Fibroblast of mammary gland (primary cell): ENCODE measurements at places on chromosomes 4 and X.

DNA sequence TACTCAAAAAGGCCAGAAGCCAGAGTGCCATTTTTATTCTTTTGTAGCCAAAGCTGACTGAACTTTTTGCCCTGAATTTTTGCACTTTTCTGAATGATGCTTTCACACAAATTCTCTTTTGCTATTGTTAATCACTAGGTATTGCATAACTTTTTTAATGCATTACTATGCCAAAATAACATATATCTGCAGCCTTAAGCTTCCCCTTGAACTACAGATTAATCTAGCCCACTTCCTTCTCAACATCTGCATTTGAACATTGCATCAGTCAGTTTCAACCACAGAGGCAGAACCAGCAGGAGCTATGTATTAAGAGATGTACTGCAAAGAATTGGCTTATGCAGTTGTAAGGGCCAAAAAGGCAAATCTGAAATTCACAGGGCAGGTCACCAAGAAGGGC lies 197.6 kb upstream of the GYPA start:
- DNase-seq, result no peak

- DNase-seq, result peak; percentile 73
Observed at GRCh38 chr4:57425610-57426009, 315.4 kb upstream of the IGFBP7 start.

- no peak for DNase-seq
Observed at GRCh38 chrX:132843363-132843762, 115.1 kb downstream of the HS6ST2 start.

DNA sequence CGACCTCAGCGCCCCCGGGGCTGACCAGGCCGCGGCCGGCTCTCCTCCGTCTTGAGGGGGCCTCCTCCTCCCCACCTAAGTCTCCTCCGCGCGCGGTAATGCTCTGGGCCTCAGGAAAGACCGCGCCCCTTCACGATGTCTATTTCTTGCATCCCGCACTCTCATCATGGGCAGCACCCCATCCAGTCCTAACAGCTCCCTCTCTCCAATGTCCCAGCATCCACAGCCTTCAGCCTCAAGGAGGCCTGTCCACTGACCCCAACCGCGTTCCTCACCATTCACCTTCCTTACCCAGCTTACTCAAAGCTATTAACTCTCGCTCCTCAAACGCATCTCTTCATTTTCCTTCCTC lies 77.5 kb downstream of the MAGED4 start:
- no peak for DNase-seq

DNA sequence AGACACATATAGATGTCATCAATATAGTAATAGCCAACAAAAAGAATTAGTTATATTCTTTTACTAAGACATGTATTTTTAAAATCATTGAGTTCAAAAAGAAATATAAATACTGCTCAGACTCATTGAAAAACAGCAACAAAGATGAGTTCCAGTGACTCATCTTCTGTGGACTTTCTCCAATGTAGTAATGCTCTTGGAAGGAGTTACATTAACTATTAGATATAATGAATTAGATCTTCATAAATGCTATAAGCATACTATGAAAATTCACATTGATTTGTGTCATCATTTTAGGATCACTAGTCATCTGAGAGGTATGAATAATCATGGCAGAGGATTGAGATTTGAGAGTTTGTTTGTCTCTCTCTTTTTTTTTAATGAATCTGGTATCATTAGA lies 547.8 kb upstream of the PCDH7 start:
- DNase-seq, result peak; percentile 20

- no peak for DNase-seq
Observed at GRCh38 chr4:150005537-150005936, 72.7 kb upstream of the DCLK2 start.

- DNase-seq, result peak; percentile 30
Observed at GRCh38 chrX:39953879-39954278, 143.9 kb downstream of the BCOR start.

DNA sequence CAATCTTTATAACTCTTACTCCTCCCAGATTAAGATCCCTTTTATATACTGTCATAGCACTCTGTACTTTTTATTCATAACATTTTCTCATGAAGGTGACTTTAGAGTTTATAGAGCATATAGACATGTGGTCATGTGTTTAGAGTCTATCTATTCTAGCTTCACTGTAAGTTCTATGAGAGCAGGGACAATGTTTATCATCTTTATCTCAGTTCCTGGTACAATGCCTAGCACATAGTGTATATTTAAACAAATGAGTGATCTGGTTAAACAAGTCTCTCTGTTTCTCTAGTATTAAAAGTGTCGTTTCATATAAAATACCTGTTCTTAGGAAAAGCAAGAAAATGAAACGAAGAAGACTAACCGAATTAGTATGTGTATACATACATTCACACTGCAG lies 3.2 kb downstream of the CXCL6 start:
- DNase-seq, result no peak

DNA sequence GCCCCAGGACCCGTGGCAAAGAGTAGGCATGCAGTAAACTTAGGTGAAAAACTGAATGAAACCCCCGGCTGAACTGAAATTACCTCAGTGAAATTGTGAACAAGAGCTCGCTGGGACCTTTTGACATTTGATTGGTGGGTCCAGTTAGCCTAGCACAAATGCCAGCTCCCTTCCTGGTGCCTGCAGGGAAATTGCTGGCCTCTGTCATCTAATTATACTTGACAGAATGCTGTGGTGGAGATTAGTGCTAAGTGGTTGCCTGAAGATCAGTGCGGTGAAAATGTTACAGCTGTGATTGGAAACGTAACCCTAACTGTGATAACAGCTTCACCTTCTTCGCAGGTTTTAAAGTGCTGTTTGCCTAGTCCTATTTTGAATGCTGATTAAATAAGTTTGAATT lies 43.0 kb downstream of the ADD1 start:
- no peak for DNase-seq

GRCh38 chr4:73335679-73336078 lies 68.4 kb upstream of the ALB start:
- DNase-seq, result no peak

GRCh38 chr4:11471618-11472017 lies 42.9 kb upstream of the HS3ST1 start:
- DNase-seq, result no peak

DNA sequence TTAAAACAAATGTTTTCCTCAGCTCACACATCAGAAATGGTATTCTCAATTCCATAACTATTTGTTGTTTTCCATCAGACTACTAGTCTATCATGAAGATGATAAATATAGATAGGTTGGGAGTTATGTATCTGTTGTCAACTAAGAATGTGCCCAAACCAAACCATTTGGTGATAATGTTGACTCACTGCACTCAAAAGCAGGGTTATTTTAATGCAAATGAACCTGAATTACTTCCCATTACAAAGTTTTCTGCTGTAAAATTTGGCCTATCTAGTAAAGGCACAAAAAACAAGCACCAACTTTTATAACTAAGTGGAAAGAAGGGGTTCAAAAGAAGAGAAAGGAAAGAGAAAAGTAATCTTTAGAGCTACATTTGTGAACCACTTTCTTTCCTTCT lies 93.5 kb downstream of the TBCK start:
- no peak for DNase-seq

- no peak for DNase-seq
Observed at GRCh38 chrX:104618106-104618895, 52.3 kb downstream of the IL1RAPL2 start.

DNA sequence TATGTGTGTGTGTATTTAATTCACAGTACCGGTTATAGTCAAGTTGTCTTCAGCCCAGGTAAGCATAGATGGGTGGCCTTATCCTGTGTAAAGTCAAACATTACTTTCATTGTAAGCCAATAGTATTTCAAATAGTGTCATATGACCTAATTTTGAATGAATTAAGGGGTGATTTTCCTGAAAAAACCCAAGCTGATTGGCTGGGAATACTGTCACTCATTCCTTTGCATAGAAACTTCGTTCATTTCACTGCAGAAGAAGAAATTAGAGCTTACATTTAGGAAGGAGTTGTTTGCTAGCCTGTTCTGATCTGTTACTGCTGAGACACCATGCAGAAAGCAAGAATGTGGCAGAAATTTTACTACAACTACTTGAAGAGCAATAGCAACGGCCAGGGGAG lies 45.4 kb downstream of the SMARCAD1 start:
- DNase-seq, result peak; percentile 19

- no peak for DNase-seq
Observed at GRCh38 chr4:150896497-150896896, 118.6 kb downstream of the LRBA start.

- no peak for DNase-seq
Observed at GRCh38 chrX:10441464-10441863, 178.9 kb downstream of the MID1 start.

DNA sequence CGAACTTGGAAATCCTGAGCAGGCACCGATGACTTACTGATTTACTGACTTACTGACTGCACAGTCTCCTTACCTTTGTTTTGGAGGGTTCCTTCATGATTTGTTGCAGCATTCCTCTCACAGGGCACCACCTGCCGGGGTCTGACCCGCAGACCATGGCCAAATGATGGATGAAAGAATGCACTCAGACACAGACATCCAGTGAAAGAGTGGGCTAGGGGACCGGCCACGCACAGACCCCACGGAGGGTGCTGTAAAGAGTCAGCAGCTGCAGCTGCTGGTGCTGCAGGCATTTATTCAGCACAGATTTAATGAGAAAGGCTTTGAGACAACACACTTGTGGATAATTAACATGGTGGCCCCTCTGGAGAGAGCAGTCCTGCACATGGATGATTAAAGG lies 3.4 kb downstream of the MAGEB5 start:
- DNase-seq, result no peak

GRCh38 chr4:176964116-176964691 lies 171.5 kb upstream of the VEGFC start:
- DNase-seq, result peak; percentile 25

GRCh38 chr4:7787067-7787466 lies 152.6 kb downstream of the AFAP1 start:
- DNase-seq, result no peak
